ENCODE measurements at places on chromosomes 7 and 10.

GRCh38 chr10:123241391-123242141, 87.4 kb downstream of the BUB3 start:
- DNase-seq = no peak

- peak; percentile 4 for DNase-seq
Observed at GRCh38 chr10:44938956-44939355, 20.6 kb upstream of the RASSF4 start.

DNA sequence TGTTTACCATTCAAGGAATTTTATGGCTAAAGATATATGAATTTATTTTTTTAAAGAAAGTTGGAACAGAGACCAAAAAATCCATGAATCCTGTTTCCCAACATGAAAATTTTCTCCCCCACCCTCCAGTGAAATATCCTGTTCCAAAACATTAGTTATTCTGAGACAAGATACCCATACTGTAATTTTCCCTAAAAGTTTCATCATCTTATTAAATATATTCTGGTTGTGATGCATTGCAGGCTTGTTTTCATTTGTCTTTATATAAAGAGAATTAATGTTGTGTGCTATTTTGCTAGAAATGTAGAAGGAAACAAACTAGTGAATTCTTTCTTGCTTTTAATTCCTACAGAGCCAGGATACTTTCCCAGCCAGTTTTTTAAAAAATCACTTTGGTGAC, 106.6 kb downstream of the EXOC4 start:
- DNase-seq = no peak

GRCh38 chr7:80362010-80362618, 149.8 kb downstream of the GNAT3 start:
- no peak for DNase-seq

DNA sequence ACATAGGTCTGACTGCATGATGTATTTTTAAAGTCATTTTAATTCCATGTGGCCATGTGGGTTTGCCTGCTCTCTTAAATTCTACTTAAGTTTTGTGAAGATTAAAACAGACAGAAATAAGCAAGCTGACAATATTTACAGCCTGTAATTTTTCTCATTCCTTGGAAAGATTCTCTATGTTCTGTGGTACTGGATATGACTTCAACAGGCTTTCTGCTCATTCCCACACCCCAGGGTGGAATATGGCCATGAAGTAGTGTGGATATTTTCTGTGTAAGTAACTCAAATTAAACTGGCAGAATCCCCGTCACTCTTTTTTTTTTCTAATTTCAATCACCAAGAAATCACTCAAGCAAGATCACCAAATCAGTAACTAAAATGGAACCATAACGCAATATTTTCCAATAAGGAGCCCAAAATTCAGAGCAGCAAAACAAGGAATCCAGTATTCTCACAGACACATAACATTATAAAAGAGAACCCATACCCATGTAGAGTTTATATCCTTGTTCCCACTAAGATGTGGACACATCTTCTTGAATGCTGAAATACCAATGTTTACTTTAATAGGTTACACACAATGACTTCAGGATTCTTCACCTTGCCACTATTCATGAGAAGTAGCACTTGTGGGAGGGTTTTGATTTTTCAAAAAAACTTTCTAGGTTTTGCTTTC, 5.7 kb downstream of the HOXA5 start:
- no peak for DNase-seq

DNA sequence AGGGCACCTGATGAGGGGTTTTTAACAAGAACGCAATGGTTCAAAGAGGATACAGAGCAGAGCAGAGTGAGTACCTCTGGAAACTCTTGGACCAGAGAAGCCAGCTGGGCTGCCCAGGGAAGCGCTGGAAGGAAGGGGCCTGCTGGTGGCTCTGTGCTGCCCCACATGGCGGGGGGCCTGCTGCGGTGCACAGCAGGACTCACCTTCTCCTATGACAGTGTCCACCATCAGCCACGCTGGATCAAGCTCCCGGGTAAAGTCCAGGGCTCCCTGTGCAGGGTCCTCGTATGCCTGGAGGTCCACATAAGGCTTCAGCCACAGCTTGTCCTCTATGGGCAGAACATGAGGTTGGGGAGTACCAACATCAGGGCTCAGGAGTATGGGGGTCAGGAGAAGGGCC, 12.5 kb downstream of the EPHA1 start:
- no peak for DNase-seq

GRCh38 chr7:7567898-7568531, 1.3 kb downstream of the MIOS start:
- no peak for DNase-seq

DNA sequence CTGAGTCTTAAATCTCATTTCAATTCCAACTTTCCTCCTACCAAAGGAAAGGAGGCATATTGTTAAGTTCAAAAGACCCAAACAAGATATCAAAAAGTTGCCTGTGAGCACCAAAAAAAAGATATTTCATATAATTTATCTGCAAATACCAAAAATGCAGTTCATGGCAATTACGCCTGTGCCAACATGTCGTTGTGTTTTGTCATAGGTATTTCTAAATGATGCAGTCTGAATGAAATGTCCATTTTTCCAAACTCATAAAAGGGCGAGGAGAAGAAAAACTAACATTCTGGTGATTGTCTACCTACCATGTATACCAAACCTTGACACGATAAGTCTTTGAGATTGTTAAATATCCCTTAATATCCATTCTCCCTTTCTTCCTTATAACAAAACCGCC, 109.8 kb downstream of the SGMS1 start:
- no peak for DNase-seq

GRCh38 chr10:75195035-75195763, 15.4 kb upstream of the VDAC2 start:
- no peak for DNase-seq

- DNase-seq = no peak
Observed at GRCh38 chr10:78389419-78389818, 355.8 kb downstream of the RPS24 start.

GRCh38 chr10:131875501-131875900, 25.3 kb upstream of the PPP2R2D start:
- no peak for DNase-seq

GRCh38 chr10:72093450-72093849, 5.1 kb upstream of the SPOCK2 start:
- no peak for DNase-seq

- DNase-seq = no peak
Observed at GRCh38 chr10:86472061-86472460, 49.5 kb downstream of the WAPL start.

GRCh38 chr10:113498997-113499396, 53.9 kb upstream of the HABP2 start:
- DNase-seq = no peak

DNA sequence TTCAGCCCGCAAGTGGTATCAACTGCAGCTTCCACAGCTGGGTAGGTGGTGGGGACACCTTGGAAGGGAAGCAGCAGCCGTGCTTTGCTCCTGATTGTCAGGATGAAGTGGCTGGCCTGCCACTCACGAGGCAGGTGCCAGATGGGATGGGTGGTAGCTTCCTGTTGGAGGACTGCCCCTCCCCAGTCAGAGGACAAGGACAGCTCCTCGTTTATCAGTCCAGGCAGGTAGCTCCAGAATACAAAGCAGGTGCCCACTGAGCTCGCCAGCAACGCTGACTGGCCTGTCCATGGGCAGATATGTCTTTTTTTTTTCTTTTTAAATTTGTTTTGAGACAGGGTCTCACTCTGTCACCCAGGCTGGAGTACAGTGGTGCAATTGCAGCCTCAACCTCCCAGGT, 431.3 kb downstream of the GALNT17 start:
- no peak for DNase-seq

DNA sequence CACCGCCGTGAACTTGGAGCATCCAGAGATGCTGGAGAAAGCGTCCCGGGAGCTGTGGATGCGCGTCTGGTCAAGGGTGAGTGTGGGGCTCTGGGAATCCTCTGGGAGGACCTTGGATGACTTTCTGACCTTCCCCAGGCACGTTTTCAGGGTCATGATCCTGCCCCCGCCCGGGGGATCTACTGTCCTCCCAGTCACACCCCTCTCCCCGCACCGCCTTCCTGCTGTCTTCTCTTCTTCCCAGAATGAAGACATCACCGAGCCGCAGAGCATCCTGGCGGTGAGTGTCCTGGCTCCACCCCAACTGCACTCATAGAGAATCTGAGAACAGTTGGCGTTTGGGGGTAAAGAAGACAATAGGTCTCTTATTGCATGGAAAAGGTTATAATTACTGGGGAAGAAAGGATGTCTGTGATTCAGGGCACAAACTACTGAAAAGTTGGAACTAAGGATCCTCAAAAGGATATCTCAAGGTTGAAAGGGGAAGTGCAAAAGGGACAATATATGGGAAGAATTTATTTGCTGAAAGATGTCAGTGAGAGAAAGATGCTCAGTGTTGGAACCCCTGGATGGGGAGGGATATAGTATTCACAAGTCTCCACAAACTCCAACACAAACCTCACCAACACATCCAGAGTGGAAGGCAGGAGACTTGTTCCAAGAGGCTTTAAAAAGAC, 1.9 kb downstream of the GSTK1 start:
- DNase-seq = no peak

GRCh38 chr10:31578951-31579350, 259.9 kb downstream of the ZEB1 start:
- no peak for DNase-seq

DNA sequence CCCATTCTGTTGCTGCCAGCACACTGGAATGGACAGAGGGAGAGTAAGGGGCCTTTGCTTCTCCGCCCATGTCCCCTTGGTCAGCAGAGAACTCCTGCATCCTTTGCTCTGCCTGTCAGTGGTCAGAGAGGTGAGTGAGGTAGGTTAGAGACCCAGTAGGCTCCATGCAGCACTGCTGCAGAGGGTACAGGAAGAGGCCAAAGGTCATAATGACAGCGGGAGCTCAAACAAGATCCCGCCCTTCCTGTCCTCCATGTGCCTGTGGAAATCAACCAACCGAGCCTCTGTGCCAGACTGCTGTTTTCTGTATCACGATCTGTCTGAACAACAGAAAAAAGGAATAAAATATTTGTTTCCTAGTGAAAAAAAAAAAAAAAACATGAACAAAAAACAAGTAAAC, 81.4 kb downstream of the ZNF33B start:
- no peak for DNase-seq

GRCh38 chr7:151899513-151900360, 22.8 kb upstream of the PRKAG2 start:
- DNase-seq = peak; percentile 38

DNA sequence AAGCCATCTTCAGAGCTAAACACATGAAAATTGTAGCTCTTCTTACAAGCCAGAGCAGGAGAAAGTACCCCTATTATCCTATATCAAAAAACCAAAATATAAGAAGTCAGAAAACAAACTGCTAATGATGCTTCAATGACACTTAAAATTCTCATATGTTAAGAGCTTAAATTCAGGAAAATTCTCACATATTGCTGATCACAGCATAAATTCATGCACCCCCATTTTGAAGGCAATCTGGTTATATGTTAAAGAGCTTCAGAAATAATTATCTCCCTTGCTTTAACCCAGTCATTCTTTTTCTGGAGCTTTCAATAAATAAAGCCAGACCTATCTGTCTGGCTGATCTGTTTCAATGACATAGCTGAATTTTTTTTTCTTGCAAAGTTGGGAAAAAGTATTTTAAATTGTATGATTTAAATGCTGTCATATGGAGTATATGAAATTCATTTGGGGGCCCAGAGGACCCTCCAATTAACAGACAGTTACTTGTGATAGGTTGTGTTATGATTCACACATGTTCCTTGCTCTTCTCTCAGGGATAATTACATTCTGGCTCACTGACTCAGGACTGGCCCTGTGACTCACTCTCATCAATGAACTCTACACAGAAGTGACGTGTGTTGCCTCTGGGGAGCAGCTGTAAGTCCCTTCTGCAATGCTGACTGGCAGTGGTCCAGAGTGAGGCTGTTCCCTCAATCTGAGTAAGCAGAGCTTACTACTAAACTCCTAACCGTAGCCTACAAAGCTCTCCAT, 85.2 kb downstream of the HGF start:
- DNase-seq = peak; percentile 98

GRCh38 chr7:108846471-108846870, 276.8 kb downstream of the DNAJB9 start:
- DNase-seq = no peak

DNA sequence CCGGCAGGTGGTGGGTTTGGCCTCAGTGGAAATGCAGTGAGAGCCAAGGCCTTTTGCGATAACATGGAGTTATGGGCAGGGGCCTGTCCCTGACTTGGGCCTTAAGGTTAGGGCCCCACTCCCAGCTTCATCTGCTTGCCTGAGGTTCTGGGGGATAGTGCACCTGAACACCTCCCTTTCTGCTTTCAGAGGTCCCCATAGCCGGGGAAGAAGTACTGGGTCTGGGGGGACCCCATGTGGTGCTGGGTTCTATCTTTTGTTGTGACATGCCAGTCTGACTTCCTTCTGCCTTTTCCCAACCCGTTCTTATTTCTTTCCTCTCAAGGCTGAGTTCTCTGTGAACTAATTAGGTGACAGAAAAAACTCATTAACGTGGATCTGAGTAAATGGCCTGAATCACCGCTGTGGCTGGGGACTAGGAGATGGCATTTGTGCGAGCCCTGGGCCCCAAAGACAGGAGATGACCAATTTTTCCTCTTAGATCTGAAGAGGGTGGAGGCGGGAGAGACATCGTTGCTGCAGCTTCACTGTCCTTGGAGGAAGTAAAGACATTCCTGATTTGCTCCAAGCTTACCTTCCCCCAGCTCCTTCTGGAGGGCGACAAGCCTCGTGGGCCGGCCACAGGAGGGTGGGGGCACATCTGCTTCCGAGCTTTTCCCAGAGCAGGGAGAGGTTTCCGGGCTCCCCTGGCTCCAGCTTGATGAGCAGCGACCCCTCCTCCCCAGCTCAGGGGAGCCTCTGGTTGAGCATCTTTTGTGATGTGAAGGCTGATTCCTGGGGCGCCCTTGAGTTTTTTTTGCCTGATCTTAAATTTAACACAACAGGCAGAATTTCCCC, 2.0 kb downstream of the AGAP3 start:
- DNase-seq = no peak

DNA sequence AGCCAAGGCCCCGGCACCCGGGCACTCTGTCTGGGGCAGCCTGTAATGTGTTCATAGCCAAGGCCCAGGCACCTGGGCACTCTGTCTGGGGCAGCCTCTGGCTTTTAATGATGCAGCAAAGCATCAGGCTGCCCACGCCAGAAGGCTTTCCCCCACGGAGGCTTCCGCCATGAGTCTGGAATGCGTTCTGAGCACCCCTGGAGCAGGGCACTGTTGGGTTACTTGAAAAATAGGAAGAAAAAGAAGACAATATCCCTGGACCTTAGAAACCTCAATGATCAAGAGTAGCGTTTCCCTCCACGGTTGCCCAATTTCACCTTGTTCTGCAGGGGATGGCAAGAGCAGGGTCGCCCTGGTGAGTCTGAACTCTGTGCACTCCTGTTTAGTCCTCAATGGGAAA, 565.0 kb downstream of the PTPRN2 start:
- no peak for DNase-seq

DNA sequence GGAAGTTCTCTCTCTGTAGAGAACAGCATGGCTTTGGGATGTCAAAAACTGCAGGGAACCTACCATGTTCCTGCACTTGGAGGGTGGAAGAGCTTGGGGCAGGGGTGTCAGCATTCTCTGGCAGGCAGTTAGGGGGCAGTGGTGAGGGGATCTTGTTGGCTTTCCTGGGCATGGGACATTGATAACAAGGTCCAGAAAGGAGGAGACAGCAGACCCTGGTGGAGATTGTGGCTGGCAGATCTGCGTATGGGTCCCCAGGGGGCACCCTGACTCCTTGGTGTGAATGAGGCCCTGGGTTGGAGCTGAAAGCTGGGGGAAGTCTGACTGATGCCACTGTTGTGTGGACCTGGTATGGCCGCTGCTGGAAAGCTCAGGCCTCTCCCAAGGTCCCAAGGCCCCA, 22.9 kb upstream of the CAMK2B start:
- DNase-seq = no peak
